Femur (tissue), 1 donor: ENCODE measurements at places on chromosomes 6 and 20.

DNA sequence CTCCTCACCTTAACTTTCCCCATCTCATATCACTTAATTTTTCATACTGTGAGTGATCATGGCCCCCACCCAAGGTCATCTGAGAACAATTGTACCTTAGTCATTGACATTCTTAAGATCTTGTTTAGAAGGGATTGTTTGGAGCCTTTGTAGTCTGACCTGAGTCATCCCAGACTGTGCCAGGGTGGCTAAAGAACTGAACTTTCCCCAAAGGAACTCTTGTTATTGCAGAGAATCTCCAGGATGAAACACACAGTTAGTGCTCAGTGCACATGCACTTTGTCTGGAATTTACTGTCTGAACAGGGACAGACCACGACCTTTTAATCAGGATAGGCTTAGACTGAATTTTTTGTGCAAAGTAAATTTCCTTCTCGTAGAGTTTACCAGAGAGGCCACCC lies 112.6 kb upstream of the CCN2 start:
- no peak for DNase-seq

GRCh38 chr20:19944772-19945459 lies 72.2 kb upstream of the NAA20 start:
- no peak for DNase-seq

DNA sequence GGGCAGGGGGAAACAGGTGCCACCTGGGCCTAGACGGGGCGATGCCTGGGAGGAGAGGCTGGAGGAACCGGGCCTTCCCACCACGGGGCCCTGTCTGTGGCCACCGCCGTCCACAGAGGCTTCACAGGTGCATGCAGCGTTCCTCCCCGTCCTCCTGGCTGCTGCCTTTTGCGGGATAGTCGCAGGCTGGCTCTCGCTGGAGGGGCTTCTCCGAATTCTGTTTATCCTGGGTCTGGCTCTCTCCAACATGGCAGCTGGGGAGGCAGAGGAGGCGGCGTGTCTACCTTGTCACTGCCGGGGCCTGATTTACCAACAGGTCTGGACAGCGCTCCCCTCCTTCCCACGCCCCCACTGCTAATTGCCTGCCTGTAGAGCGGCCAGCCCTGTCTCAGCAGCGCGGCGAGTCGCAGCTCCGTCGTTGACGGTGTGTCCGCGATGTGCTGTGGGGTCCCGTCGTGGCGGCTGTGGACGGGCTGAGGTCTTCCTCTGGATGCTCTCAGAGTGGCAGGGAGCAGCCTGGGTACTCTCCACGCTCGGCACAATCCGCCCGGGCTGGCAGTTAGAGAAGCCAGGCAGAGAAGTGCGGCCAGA lies 262.9 kb downstream of the TAF4 start:
- no peak for DNase-seq

GRCh38 chr6:68368845-68369244 lies 266.2 kb upstream of the ADGRB3 start:
- no peak for DNase-seq

DNA sequence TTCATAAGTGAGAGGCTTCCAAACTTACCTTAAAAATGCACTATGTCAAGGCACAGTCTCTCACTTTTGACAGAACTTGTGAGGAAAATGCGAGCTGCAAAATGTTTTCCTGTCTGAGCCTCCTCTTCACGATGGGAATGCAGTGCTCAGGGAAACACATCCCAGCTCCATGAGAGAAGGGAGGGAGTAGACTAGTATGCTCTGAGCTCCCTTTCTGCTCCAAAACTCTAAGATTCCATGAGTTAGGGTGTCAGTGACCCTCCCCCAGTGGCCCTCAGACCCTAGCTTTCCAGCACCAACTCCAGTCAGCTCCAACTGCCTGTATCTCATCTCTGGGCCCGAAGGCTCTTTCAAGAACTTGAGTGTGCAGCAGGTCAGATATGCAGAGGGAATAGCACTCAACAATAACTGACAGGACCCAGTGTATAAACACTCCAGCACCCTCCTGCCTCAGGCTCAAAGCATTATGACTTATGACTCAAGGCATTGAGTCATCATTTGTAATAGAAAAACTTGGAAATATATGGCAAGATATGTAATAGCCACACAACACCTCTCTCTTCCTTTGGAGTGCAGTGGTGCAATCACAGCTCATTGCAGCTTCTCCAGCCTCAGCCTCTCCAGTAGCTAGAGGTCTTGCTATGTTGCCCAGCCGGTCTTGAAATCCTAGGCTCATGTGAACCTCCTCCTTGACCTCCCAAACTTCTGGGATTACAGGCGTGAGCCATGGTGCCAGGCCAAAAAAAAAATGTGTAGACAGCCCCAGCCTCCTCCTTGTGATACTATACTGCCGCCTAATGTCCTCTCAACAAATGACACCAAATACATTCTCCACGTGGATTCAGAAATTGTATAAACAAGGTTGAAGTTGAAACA lies 16.7 kb upstream of the ENTPD6 start:
- no peak for DNase-seq

DNA sequence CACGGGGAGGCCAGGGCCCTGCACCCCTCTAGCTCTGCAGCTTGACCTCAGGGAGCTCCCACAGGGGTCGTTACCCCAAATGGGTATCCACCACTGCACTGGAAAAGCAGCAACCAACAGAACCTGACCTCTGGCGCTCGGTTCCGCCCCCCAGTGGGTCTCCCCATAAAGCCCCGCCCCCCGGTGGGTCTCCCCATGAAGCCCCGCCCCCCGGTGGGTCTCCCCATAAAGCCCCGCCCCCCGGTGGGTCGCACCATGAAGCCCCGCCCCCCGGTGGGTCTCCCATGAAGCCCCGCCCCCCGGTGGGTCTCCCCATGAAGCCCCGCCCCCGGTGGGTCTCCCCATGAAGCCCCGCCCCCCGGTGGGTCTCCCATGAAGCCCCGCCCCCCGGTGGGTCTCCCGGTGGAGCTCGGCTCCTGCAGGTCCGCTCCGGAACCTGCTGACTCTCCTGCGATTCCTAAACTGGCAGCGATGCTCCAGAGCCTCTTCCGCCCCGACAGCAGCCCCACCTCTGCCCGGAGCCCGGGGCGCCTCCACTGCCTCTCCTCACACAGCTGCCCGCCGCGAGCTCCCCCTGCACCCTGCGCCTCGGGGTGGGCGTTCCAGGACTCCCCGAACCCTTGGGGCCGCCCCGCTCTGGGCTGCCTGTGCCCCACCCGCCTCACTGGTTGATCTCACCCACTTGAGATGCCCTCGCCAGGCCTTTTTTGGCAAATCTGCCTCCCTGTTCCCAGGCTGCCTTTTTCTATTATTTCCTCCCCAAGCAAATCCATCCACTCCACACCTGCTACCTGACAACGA lies 12.1 kb downstream of the SLC2A4RG start:
- DNase-seq, result no peak

DNA sequence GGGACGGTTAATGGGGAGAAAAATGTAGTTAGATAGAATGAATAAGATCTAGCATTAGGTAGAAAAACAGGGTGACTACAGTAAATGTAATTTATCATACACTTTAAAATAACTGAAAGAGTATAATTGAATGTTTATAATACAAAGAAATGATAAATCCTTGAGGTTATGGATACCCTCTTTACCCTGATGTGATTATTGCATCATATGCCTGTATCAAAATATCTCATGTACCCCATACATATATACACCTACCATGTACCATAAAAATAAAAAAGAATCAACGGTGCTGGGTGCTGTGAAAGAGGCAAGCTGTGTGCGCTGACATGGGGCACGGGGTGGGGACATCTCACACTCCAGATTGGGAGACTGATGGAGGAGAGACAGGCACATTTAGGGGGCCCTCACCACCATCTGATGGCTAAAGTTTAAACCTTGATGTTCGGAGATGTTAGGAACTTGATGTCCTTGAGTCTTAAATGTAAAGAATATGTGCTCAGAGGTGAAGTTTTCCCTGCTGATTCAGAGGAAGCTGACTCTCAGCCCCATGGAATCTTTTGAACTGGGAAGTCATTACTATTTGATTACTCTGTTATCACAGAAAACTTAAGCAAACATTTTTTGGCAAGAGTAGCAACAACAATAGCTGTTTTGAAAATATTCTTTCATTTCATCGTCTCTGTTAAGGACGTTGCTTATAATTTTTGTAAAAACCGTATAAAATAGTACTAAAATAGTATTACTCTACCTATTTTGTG lies 26.4 kb upstream of the RFPL4B start:
- no peak for DNase-seq

GRCh38 chr6:170038251-170038650 lies 252.6 kb downstream of the DLL1 start:
- no peak for DNase-seq

GRCh38 chr6:83198486-83199172 lies 5.5 kb downstream of the RWDD2A start:
- DNase-seq, result no peak

- DNase-seq, result no peak
These were observed 76.8 kb upstream of the OGFRL1 start for GRCh38 chr6:71211799-71212198.

- DNase-seq, result no peak
These were observed 116.5 kb downstream of the TRDN start for GRCh38 chr6:123520217-123520616.

- peak; percentile 80 for DNase-seq
These were observed 659 bp downstream of the TMX4 start for GRCh38 chr20:8018958-8019245.

- no peak for DNase-seq
These were observed 70.8 kb downstream of the PYGB start for GRCh38 chr20:25318471-25319240.

- peak; percentile 72 for DNase-seq
These were observed 87.7 kb downstream of the PDE7B start for GRCh38 chr6:135939208-135939591.

DNA sequence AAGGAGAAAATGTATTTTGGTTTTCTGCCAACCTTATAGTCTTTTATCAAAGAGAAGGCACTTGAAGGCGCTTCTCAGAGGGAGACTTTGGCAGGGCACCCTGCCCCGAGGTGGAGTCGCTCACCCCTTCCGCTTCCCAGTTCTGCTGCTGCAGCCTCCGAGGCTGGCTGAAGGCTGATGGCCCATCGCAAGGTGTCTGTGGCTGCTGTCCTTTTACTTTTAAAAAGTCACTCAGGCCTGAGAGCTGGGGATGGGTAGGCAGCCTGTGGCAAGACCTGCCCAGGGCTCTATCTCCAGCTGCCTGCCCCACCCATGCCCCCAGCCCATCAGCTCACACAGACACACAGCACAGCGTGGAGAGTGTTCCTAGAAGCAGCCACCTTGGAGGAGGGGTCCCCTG lies 206.6 kb upstream of the CST7 start:
- no peak for DNase-seq

GRCh38 chr20:13756551-13756950 lies 28.2 kb downstream of the ESF1 start:
- DNase-seq, result no peak

GRCh38 chr6:67898875-67899274 lies 736.2 kb upstream of the ADGRB3 start:
- no peak for DNase-seq

DNA sequence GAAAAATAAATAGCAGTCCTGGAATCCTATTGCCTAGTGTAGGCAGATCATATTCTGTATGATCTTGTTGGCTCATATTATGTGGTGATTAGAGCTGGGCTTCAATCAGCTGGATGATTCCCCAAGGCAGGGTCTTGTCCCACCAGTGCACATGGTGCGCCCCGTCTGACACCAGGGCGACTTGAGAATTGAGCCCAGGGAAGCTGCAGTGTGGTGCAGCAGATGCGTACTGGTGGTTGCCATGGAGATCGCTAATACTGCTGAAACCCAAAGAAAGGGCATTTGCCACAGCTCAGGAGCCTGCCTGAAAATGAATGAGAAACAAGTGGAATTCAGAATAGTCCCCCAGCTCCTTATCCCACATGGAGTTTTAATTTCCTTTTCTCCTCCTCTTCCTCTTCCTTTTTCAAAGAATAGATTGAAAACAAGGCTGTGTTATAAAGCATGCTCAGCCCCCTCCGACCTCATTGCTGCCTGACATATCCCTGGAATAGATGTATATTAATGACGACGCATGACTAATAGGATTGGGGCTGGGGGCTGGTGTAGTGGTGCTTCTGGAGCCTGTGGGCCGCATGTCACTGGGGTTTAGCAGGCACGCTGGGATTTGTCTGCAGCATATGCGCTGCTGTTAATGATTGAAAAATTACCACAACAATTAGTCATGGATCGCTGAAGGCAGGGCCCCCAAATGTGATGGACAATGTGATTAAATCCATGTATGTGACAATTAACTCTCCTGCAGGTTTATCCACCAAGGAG lies 210.5 kb downstream of the FARS2 start:
- no peak for DNase-seq

DNA sequence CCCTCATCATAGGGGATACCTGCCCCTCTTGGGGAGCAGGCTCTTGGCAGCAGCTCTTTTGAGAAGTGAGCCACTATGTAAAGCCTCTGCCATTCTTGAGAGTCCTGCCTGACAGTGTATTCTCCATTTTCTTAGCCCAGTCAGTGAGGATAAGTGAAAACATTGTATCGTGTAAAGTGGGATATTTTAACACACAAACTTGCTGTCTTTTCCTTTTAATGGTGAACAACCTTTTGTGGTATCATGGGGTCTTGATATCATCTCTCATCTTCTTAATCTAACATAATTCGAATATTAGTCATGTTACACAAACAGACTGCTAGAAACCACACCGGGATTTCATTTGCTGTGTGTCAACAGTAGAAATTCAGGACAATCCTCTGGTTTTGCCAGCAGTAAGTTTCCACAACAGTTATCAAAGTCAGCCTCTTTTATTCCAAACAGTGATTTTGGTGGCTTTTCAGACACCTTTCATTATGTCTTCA lies 136.2 kb downstream of the HIVEP1 start:
- DNase-seq, result no peak

DNA sequence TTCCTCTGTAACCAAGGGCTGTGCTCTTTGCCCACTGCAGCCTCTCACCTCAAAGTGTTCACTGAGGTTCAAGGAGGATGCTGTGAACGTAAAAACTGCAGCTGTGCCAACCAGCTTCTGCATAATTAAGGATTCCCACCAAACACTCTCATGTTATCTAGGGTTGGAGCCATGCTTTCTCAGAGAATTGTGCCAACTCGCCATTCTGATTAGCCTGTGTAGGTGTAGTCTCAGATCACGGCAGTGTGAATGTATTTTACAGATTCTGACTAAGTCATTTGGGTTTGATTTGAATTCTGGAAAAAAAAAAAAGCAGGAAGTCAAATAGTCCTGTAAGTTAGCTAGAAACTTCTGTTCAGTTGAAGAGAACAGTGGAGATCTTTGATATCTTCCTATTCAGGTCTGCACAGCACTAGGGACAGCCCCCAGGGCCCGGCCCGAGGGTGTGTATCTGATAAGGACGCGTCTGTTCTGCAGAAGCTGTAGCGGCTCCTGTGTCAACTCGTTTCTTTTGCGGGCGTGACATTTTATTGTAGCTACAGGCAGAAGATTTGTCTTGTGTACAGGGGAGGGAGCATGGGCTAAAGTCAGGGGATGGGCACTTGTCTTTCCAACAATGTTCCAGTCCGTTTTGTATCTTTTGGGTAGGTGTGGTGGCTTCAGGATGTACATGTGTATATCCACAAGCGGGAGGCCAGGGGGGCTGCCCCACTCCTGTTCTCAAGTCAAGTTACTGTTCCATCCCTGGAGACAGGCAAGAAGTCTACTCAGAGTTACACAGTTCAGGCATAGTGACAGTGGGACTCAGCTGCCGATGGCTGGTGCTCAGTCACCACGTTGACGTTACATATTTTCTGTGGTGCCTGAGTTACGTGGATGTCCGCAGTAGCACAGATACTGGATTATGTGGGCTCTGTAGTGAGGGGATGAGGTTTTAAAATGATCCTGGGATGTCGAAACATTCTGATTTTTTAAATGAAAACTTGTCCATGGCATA lies 12.4 kb downstream of the IRF4 start:
- no peak for DNase-seq
